ENCODE measurements at places on chromosomes 16 and 17. TPM values are rescaled to one million over a fixed set of nuclear protein-coding genes. Genes with fewer than 3 reads are reported as not detected.

GRCh38 chr17:61442136-61442775, 10.0 kb upstream of the TBX4 start:
- no peak for ATAC-seq

GRCh38 chr16:8572919-8573724, 17.2 kb downstream of the TMEM114 start:
- peak; percentile 57 for ATAC-seq

CD300LD gene
- total RNA-seq, result not detected

TPSD1 gene
- 0.28 TPM for total RNA-seq

- no peak for ATAC-seq
Measured at GRCh38 chr17:62618647-62619416, 8.6 kb upstream of the MRC2 start.

DNA sequence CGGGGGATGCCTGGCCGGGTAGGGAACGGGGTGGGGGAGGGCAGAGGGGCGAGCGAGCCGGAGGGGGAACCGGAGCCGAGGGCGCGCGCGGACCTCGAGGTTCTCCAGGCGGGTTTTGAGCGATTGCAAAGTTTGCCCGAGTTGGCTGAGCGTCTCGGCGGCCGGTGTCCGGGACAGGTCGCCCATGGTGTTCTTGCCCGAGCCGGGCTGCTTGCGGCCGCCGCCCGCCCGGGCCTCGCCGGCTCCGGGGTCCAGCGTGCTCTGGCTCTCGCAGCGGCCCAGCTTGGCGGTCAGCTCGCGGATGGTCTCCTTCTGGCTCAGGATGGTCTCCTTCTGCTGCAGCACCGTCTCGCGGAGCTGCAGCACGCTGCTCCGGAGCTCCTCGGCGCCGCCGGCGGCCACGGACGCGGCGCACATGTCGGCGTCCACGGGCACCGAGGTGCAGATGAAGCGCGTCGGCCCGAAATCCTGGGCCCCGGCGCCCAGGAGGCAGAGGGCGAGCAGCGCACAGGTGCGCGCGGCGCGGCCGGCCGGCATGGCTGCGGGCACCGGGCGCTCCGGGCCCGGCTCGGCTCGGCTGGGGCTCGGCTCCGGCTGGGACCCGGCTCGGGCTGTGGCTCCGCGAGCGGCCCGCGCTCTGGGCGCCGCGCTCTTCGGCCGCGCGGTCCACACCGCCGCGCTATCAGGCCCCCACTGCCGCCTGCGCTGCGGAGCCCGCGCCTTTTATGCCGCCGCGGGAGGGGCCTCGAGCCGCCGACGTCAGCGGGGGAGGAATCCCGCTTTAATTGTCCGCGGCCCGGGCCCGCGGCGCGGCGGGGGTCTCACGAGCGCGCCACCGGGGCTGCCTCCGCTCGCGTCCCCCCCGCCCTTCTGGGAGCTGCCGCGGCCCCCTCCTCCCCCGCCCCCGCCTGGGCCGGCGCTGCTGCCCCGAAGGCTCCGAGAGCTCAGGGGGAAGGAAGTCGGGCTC, at the start of gene NPTX1:
TSS of gene NPTX1 (minus strand) at position 698 of the 967 bp plus-strand sequence. CDS start at position 537, 161 bp downstream.
- peak; percentile 11 for ATAC-seq

- ATAC-seq, result no peak
Measured at GRCh38 chr16:10641555-10641952, 53.2 kb downstream of the TEKT5 start.

KRTAP2-1 gene
- total RNA-seq, result not detected

GRCh38 chr16:68496689-68497088, 42.4 kb upstream of the ZFP90 start:
- ATAC-seq, result no peak

DNA sequence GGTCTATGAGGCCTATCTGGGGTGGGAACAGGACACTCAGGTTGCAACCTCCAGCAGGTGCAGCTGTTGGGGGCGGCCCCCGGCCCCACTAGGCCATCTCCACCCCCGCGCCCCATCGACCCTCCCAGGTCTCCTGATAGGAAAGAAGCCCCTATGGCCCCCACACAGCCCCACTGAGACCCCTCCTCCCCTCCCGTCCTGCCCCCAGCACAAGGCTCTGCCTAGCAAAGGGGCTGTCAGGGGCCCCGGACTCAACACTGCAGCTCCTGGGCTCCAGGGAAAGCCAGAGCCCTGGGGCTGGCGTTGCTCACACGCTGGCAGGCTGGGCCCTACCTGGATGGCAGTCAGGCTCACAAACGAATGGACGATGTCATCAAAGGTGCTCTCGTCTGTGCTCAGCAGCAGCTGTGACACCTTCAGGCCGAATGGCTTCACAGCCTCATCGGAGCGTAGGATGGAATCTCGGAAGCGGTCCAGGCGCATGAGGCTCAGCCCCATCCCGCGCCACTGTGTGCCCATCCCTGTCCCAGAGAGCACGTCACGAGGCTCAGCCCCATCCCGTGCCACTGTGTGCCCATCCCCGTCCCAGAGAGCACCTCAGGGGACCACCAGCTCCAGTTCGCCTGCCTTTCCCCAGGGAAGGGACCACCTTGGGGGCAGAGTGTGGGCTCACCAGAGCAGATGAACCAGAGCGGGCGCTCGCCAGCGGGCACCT, 7.3 kb downstream of the FASN start:
- no peak for ATAC-seq

- no peak for ATAC-seq
Measured at GRCh38 chr17:54425671-54426070, 475.0 kb upstream of the TOM1L1 start.

CES3 gene
- 1.6 TPM for total RNA-seq

GRCh38 chr17:38693700-38694329, 11.3 kb upstream of the MLLT6 start:
- ATAC-seq, result peak; percentile 93

DNA sequence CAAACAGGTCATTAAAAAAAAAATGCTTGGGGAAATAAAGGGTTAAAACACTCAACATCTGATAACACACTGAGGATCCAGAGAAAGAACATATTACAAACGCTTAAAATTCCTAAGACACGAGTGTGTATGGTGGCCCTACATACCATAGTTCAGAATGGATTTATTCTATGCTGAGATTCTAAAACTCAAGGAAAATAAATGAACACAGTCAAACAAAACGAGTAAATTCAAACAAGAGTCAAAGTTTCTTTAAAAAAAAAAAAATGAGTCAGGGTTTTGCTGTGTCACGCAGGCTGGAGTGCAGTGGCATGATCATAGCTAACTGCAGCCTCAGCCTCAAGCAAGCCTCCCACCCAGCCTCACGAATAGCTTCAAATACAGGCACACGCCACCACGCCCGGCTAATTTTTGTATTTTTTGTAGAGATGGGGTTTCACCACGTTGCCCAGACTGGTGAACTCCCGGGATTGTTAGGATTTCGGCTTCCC, 17.4 kb downstream of the CRK start:
- ATAC-seq, result no peak

- no peak for ATAC-seq
Measured at GRCh38 chr16:81405702-81406113, 38.9 kb upstream of the CMIP start.

- ATAC-seq, result no peak
Measured at GRCh38 chr17:39738568-39738901, 797 bp downstream of the GRB7 start.

- no peak for ATAC-seq
Measured at GRCh38 chr17:56599088-56599487, 5.6 kb downstream of the NOG start.

SDR42E1 gene
- 0.04 TPM for total RNA-seq

KRTAP2-3 gene
- total RNA-seq, result not detected

- ATAC-seq, result no peak
Measured at GRCh38 chr17:82355770-82356427, 3.1 kb upstream of the TEX19 start.

TBC1D3D gene
- total RNA-seq, result 0.25 TPM

GRCh38 chr17:35568561-35568960, 7.9 kb upstream of the SLFN14 start:
- no peak for ATAC-seq

DNA sequence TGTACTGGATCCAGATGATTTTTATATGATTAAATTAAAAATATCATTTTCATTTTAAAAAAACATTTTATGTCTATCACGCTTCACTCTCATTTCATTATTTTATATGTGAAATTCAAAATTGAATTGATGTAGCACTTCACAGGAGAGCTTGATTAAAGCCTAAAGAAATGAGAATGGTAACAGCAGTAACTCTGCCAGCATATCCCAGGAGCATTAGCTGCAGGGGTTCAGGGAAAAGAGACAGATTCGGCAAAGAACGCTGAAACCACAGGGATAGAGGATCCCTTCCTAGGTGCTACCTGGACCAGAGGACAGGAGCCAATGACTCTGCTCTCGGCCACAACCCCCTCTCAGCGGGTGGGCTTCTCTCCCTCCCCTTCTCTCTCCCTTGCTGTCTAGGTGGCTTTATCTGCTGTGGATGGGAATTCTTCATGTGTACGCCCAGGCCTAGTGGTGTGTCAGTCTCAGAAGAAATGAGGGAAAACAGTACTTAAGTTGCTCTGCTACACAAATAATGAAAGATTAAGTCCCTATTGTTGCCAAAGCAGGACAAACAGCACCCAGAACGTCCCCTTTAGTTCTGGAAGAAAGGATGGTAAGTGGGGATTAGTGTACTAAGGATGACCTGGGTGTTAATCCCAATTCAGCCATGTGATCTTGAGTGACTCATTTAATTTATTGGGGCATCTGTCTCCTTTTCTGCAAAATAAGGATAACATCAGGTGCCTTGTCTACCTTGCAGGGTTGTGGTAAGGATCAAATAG, 123.3 kb downstream of the CDK5R1 start:
- ATAC-seq, result no peak

DNA sequence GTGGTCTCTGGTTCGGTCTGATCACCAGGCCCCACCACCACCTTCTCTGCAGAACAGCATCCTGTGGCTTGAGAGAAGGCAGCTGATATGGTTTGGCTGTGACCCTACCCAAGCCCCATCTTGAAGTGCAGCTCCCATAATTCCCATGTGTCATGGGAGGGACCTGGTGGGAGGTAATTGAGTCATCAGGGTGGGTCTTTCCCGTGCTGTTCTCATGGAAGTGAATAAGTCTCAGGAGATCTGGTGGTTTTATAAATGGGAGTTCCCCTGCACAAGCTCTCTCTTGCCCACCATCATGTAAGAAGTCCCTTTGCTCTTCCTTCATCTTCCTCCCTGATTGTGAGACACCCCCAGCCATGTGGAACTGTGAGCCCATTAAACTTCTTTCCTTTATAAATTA, 352.3 kb upstream of the CDH5 start:
- no peak for ATAC-seq

SLC13A2 gene
- total RNA-seq, result 1.00 TPM

DNA sequence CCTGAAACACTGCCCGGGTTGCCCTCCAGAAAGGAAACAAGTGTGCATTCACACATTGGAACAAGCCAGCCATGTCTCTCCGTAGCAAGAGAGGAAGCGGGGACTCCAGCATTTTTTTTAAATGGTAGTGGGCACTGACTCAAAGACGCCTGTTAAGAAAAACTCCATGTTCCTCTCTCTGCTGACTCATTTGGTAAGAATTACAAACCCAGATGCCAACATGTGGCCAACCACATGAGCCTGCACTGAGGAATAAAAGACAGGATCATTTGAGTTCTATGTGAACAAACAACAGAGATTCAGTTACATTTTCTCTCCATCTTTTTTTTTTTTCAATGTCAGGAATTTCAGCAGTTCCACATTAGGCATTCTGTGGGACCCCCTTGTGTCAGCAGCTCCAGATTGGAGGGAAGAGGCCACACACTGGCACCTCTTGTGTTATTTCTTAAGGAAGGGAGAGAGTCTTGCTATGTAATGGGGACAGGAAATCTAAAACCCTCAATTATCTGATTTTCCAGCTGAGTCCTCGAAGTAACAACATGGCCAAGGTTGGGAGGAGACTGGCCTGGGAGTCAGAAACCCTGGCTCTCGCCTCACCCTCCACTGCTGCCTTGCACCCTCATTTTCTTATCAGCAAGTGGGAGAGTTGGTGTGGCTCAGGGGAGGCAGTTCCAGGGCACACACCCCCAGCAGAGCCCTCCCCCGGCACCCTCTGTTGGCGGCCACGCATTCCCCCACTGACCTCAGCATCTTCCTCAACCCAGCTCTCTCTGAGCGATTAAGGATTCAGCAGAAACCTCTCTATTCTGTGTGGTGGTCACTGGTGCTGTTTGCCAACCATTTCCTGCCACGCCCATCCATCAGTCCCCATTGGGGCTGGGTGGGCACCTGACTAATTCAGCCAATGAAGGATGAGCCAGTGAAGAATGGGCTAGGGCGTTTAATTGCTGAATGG, 173.0 kb downstream of the FOXL1 start:
- no peak for ATAC-seq

DNA sequence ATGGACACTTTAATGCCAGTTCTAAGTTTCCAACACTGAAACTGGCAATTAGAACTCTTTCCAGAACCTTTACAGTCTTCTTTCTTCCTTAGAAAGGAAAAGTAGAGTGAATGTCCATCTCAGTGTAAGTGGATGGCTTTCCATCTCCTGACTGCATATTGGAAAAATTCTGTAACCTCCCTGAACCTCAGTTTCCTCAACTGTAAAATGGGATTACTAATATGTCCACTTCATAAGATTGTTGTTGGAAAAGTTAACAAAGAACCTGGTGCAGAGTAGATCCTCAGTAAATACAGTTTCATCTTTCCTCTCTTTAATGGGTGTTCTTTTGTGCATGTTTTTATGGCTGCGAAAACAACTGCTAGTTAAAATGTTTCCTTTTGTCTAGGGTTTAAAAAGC, 2.6 kb downstream of the TMEM98 start:
- ATAC-seq, result no peak

DNA sequence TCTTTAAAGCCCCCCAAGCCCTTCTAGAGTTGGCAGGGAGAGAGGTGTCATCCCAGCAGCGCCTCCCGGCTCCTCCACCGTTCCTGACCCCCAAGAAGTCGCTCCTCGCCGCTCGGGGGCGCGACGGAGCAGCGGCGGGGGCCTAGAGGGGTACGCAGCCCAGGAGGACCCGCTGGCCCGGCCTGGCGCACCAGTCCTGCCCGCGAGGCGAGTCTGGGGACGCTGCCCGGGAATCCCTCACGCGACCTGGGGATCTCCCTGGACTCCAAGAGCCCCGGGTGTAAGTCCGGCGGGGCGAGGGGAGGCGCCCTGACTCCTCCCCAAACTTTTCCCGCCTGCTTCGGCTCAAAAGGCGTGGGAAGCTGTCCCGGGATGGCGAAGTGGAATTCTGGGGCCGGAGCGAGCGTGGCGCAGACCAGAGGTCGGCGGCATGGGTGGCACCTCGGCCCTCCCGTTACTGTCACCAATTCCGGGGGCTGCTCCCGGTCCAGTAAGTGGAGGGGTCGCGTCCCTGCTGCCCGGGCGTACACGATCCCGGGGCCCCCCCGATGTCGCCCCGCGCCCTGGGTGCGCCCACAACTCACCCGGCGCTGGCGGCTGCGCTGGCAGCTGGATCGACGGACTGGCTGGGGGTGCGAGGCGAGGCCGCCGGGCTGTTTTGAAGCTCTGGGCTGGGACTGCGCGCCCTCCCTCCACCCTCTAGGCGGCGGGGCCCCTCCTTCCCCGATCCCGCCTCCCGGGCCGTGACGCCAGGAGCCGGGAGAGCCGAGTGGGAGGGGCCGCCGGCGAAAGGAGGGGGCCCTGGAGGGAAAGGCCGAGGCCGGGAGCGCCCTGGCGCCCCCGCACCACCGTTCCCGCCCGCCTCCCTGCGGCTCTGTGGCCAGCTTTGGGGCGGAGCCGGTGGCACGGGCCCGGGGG, at the start of gene EMP2:
TSS of gene EMP2 (minus strand) at position 634 of the 918 bp plus-strand sequence. CDS start 32,981 bp downstream, outside the sequence.
- ATAC-seq, result peak; percentile 75
